ENCODE measurements at places on chromosomes 11 and 22.

- no peak for DNase-seq
These were observed 18.9 kb downstream of the TIMP3 start for GRCh38 chr22:32820131-32821119.

DNA sequence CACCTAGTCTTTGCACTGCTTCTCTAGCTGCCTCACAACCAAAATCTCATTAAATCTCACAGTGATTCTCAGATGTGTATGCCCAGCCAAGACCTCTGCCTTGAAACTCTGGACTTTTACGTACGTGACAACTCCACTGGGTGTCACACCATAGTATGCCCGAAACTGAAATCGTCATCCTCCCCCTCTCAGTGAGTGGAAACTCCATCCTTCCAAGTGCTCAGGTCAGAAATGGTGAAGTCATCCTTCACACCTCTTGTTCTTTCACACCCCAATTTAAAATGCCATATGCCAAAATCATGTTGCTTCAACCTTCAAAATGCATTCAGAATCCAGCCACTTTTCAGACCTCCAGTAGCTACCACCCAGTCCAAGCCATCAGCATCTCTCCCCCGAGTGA, 42.5 kb downstream of the SFI1 start:
- no peak for DNase-seq

GRCh38 chr11:67996622-67997474, 7.0 kb downstream of the UNC93B1 start:
- peak; percentile 56 for DNase-seq

- no peak for DNase-seq
These were observed 70.9 kb downstream of the ZBTB44 start for GRCh38 chr11:130243816-130244215.

GRCh38 chr11:121255473-121256125, 37.0 kb upstream of the SC5D start:
- no peak for DNase-seq

DNA sequence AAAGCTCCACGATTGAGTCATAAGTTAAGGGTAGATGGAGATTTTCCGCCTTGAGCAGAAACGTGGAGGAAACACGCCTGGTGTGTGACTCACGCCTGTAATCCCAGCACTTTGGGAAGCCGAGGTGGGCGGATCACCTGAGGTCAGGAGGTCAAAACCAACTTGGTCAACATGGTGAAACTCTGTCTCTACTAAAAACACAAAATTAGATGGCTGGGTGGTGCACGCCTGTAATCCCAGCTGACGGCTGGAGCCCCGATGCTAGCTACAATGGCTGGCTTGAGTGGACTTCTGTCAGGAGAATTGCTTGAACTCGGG, 17.3 kb upstream of the DGCR8 start:
- DNase-seq: no peak

DNA sequence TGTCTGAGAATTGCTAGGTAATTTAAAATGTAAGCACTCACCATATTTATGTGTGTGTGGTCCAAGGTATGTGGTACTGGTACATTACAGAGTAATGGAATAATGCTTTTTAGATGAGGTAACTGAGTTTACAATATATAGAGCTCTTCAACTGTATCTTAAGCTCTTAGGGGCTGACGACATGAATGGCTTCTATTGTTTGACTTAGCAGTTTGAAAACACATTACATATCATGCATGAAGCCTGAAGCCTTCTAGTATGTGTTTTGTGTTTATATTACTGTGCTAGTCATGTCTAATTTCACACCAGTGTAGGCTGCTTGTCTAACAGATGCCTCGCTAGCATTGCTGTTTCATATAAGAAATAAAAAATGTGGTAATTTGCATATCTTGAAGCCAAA, 37.2 kb downstream of the GAS2 start:
- no peak for DNase-seq

GRCh38 chr22:23692598-23693291, 1.9 kb downstream of the RGL4 start:
- DNase-seq: no peak

DNA sequence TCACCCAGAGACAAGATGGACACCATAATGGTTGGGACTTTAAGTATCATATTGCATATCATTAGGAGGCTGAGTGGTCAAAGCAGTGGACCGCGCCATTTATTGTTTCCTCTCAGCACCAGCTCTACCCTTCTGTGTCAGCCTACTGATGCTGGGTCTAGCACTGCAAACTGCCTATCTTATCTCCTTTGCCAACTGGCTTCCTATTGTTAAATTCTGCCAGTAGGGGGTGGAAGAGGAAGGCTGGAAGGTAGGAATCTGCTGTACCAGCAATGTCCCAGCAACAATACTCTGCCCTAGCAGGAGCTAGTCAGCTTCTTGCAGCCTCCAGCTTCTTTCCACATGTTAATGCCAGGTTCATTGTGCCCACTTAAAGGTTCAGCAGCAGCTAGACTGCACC, 367.1 kb upstream of the PDGFD start:
- DNase-seq: no peak

DNA sequence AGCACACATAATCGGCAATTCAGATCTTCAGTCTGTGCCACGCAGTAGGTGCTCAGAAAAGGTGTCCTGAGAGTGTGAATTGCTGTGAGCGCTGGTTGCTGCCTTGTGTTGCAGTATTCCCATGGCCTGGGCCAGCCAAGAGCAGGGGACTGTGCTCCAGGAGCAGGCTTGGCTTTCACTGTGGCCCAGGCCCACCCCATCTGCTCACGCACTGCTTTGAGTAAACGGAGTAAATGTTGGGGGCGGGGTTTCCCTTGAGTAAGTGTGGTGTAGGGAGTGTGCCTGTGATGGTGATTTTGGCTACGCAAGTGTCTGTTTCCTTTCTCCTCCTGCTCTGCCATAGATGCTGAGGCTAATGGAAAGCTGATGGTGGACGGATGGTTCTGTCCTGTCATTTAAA, 2.3 kb downstream of the CTTN start:
- DNase-seq: no peak

DNA sequence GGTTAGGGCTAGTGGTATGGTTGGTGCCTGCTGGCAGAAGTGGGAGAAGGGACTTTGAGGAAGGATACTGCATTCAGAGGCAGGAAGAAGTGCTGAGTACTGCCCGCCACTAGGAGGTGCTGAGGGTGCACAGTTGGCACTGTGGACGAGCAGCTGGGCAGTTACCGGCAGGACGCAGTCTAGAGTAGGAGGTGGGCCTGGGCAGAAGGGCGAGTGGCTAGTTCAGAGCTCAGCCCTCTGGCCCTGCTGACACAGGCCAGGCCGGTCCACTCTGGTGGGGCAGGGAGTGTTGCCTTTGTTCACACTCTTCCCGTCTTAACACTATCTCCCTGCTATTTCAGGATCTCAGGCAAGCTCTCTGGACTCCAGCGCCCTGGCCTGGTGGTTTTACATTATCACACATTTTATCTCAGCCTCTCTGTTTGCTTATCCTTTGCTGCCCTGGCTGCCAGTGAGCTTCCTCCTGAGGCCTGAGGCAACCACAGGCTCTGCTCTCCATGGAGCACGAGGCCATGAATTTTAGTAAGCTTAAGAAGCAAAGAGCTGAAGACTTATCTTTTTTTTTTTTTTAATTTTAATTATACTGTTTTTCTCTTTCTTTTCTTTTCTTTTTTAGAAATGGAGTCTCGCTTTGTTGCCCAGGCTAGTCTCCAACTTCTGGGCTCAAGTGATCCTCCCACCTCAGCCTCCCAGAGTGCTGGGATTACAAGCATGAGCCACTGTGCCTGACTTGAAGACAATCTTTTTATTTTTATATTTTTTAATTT, 26.9 kb downstream of the SNAP29 start:
- DNase-seq: peak; percentile 18

Measured in memory B cell (primary cell).